Tibial nerve (tissue), 4 donors: ENCODE measurements at places on chromosomes 3 and 15. TPM values are rescaled to one million over a fixed set of nuclear protein-coding genes. Genes with fewer than 3 reads are reported as not detected.

Gene AZI2
- total RNA-seq, result 87.2 TPM

DNA sequence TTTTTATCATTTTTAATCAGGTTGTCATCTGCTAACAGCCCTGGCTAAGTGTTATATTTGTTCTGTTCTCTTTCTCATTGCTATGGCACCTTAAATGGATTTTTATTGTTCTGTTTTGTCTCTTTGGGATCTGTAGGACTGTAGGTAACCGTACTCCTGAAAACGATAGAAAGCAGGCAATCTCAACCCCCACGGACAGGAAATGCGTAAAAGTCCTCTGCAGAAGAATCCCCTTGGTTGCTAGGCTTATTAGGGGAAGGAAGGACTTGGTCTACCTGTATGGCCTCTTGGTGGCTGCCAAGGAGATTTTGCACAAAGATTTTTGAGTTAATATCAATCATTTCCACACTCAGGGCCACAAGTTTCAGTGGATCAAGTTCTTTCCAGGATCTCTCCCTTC is 571.9 kb upstream of the ZNF385D start:
- no peak for DNase-seq
- H3K27ac ChIP-seq, result no peak overlapping the region
- no peak overlapping the region for H3K4me3 ChIP-seq
- H3K4me1 ChIP-seq, result no peaks in the 10 kb centered on the region
- H3K36me3 ChIP-seq, result no peaks in the 10 kb centered on the region

Gene LRRC49
- 8.8 TPM for total RNA-seq

GRCh38 chr3:53773611-53774368 is 72.4 kb downstream of the CHDH start:
- H3K27me3 ChIP-seq, result no peaks in the 10 kb centered on the region
- no peak overlapping the region for H3K4me3 ChIP-seq
- DNase-seq, result no peak
- no peaks in the 10 kb centered on the region for H3K36me3 ChIP-seq
- H3K4me1 ChIP-seq, result peaks cover 28% of the 10 kb centered on the region

- H3K27me3 ChIP-seq, result no peaks in the 10 kb centered on the region
- H3K36me3 ChIP-seq, result no peaks in the 10 kb centered on the region
- no peak for DNase-seq
- no peaks in the 10 kb centered on the region for H3K4me1 ChIP-seq
- H3K27ac ChIP-seq, result no peak overlapping the region
- no peak overlapping the region for H3K4me3 ChIP-seq
Measured at GRCh38 chr3:76122007-76122406, 336.7 kb upstream of the ZNF717 start.

Gene CCR2
- 3.9 TPM for total RNA-seq

DNA sequence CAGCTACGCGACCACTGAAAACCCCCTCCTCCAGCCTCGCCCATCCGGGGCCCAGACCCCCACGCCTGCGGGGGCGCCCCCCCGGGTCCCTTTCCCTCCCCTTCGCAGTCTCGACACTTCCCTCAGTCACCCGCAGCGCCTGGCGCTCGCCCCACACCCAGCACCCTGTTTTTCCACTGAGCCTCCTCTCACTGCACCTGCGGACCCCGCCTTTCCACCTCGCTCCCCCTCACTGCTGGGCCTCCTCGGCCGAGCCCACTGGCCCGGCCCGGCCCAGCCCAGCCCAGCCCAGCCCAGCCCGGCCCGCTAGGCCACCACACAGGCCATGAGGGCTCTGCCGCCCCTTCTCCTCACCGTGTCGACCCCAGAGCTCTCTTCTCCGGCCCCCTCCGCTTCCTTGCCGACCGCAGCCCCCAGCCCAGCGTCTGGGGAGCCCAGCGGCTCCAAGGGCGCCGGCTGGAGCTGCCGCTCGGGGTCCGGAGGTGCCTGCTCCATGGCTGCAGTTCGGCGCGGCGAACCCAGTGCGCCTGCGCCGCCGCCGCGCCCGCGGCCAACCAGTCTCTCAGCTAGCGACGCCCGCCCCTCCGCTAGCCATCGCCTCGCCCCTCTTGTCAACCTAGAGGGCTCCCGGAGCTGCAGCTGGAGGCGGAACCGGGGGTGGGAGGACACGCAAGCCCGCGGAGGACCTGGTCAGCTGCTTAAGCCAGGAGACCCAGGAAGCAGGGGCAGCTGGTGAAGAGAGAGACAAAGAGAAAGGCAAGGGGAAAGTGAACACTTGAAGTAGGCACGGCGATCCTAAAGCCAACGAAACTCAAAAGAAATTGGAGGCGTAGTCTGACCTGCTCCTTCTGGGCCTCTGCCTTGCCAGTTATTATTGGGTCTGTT is at the start of gene SNX4:
SNX4 (minus strand) TSS at position 525 of the 885 bp plus-strand sequence; CDS start at position 495, 30 bp downstream.
- H3K27me3 ChIP-seq, result no peaks in the 10 kb centered on the region
- peak within 1 kb of the TSS; percentile 88 for H3K4me3 ChIP-seq
- H3K36me3 ChIP-seq, result peaks cover 15% of the 10 kb centered on the region
- H3K4me1 ChIP-seq, result peaks cover 16% of the 10 kb centered on the region

- no peaks in the 10 kb centered on the region for H3K27me3 ChIP-seq
- no peak overlapping the region for H3K27ac ChIP-seq
- no peak overlapping the region for H3K4me3 ChIP-seq
- DNase-seq, result peak; percentile 44
Measured at GRCh38 chr3:31067004-31067403, 172.5 kb upstream of the GADL1 start.

GRCh38 chr3:124885466-124886167 is 1.5 kb downstream of the ITGB5 start:
- no peak for DNase-seq
- no peaks in the 10 kb centered on the region for H3K27me3 ChIP-seq
- H3K27ac ChIP-seq, result peak overlapping the region; percentile 90
- H3K4me3 ChIP-seq, result peak overlapping the region; percentile 77
- no peaks in the 10 kb centered on the region for H3K36me3 ChIP-seq

Gene PLXNB1
- 379 TPM for total RNA-seq

DNA sequence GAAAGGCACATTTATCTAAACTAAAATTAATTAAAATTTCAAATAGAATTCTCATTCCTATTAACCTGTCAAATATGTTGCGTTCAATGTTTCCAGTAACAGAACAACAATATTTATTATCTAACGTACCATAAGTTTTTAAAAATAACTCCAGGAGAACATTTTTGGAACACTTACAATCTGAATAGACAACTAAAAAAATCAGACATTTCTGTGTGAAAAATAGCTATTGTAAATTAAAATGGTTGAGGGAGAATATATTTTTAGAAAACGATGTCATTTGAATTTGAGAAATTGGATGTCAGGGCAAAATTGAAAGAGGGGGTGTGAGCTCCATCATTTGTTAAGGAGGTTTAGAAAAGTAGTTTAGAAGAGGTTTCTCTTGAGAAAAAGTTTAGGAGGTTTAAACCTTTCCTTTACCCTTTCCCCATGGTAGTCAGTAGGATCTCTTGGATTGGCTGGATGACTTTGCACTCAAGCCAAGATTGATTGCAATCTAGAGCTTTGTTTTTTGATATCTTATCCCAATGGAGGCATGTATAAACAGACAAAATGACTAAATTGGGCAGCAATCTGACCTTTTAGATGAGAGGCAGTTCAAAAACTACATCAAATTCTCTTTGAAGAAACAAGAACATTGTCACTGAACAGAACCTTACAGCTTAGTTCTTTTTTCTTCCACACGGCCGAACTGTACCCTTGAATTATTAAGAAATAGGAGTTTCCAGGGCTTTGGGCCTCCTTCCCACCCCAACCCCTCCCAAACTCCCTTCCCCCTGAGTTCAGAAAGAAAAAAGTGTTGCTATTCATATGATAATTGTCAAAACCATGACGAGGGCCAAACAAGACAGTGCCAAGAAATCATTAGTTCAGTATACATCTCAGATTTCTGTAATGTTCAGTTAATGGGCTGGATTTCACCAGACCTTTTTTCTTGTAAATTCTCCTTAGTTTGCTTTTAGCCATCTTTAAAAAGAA is 79.7 kb upstream of the CDIN1 start:
- no peaks in the 10 kb centered on the region for H3K4me1 ChIP-seq
- no peaks in the 10 kb centered on the region for H3K36me3 ChIP-seq
- H3K4me3 ChIP-seq, result no peak overlapping the region
- no peak for DNase-seq
- H3K27ac ChIP-seq, result no peak overlapping the region

Gene FAM107A
- 147 TPM for total RNA-seq

DNA sequence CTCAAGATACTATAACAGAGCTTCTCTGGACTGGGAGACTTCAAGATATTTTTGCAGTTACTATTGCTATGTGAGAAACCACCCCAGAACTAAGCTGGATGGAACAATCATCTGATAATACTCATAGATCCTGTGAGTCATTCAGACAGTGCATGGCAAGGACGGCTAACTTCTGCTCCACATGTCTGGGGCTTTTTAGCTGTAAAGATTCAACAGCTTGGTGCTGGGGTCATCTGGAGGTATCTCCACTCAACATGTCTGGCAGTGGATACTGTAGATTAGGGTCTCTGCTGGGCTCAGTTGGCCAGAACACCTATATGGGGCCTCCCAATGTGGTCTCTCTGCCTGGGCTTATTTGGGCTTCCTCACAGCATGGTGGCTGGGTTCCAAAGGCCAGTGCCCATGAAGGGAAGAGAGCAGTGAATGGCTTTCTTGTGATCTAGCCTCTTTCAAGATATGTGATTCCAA is 117.3 kb upstream of the SLC7A14 start:
- H3K36me3 ChIP-seq, result no peaks in the 10 kb centered on the region
- H3K27ac ChIP-seq, result no peak overlapping the region
- no peak overlapping the region for H3K4me3 ChIP-seq

Gene CHRNA5
- total RNA-seq, result 3.0 TPM

DNA sequence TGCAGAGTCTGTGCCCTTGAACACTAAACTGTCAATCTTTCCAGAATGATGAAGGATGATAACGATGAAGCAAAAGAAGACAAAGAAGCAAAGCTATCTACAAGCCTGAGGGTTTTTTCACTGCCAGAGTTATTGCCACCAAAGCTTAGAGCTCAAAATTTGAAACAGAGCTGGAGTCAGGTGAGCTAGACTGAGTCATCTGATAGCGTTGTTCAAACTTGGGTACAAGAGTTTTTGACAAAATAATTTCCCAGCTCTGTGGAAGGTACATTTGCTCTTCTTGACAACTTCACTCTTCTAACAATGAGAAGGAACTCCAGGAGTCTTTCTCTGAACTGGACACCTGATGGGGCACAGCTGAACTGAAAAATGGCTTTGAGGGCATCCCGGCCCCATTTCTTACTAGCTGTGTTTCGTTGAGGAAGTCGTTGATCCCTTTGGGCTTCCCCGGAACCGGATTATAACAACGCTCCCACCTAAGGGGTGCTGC is 715 bp downstream of the MCCC1 start:
- peaks cover 4% of the 10 kb centered on the region for H3K36me3 ChIP-seq
- H3K4me3 ChIP-seq, result peak overlapping the region; percentile 65
- no peaks in the 10 kb centered on the region for H3K27me3 ChIP-seq

Gene ALDH1L1
- total RNA-seq, result 34.5 TPM

DNA sequence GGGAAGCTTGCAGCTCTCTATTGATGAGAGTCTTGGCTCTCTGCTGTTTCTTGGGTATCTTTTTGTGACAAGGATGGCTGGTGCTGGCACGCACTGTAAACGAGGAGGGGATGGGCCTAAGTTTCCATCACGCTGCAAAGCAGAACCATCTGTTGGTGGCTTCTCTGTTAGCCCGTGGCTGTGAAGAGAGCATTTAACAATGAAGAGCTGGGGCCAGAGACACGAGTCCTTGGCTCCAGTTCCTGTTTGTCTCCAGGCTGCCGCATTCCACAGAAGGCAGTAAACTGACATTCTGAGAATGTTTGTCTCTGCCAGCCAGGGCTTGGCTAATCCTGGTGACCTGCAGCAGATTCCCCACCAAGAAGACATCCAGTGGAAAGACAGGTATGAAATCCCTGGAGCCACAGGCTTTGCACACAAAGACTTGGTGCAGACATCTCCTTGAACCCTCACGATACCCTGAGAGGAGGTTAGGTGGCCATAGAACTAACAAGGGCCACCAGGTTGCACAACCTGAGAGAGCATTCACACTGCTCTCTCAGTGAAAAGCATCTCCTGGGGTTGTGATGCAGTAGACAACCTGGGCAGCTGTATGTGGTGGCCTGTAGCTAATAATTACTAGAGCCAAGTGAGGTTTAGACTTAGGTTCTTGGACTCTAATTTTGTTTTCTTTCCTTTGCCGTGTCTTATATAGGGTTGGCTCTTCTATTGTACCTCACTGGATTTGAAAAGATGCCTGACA is 130.9 kb downstream of the ASB7 start:
- DNase-seq, result no peak
- H3K4me3 ChIP-seq, result no peak overlapping the region
- peak overlapping the region; percentile 18 for H3K27ac ChIP-seq
- H3K4me1 ChIP-seq, result peaks cover 6% of the 10 kb centered on the region
- H3K36me3 ChIP-seq, result no peaks in the 10 kb centered on the region
- no peaks in the 10 kb centered on the region for H3K27me3 ChIP-seq

DNA sequence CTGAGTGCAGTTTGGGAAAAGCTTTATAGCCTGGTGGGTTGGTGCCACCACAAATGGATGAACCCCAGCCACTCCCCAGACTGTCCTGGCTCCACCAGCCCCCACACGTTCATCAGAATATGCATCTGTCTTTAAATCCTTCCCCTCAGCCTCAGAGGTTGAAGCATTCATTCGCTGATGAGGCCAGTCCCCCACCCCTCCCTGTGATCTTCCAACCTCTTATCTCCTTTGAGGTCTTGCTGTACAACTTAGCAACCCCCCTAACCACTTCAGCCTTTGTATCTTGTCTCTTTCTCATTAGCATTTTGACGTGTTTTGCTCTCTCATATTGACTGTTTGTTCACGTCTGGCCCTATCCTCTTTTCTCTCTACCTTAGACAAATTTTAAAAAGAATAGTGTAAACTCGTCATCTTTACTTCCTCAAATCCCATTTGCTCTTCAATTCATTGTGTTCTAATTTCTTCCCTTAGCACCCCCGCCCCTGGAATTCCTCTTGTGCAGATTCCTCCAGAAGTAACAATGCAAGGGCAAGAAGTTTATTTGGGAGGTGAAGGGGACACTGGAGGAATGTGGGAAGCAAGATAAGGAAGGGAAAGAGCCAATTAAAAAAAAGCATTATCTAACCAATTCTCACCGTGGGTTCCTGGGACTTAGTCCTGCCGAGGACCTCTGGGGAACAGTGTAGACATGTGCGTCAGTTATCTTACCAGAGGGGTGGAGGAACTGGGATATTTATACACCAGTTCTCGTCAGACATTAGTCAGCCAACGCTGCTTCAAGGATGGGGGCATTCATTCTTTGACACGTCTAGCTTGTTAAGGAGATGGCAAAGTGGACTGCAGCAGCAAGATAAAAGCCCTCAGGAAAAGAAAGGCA is 38.6 kb downstream of the MOBP start:
- peaks cover 14% of the 10 kb centered on the region for H3K27me3 ChIP-seq
- no peak for DNase-seq
- H3K4me3 ChIP-seq, result no peak overlapping the region
- no peaks in the 10 kb centered on the region for H3K36me3 ChIP-seq

Gene GPR87
- total RNA-seq, result not detected

DNA sequence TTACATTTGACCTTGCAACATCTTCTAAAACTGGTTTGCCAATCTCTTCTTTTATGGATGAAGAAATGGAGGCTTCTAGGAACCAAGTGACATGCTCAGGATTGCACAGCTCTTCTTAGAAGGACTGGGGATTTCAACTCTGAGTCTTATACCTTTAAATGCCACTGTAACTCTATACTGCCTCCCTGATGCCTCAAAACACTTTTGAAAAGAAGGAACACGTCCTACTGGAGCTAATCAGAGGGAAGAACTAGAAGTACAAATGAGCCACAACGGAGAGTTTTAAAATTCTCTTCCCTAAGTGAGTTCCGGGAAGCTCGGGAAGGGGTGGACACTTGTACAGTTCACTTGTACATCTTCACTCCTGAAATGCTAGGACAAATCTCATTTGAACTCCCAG is 949 bp upstream of the MITF start:
- no peaks in the 10 kb centered on the region for H3K4me1 ChIP-seq
- no peaks in the 10 kb centered on the region for H3K27me3 ChIP-seq
- H3K36me3 ChIP-seq, result no peaks in the 10 kb centered on the region

- H3K4me3 ChIP-seq, result peak overlapping the region; percentile 80
- H3K27ac ChIP-seq, result peak overlapping the region; percentile 85
- no peaks in the 10 kb centered on the region for H3K27me3 ChIP-seq
Measured at GRCh38 chr3:129122412-129123011, 908 bp upstream of the RAB43 start.
